ENCODE measurements at places on chromosomes 7 and 10. TPM values are rescaled to one million over a fixed set of nuclear protein-coding genes. Genes with fewer than 3 reads are reported as not detected.

DNA sequence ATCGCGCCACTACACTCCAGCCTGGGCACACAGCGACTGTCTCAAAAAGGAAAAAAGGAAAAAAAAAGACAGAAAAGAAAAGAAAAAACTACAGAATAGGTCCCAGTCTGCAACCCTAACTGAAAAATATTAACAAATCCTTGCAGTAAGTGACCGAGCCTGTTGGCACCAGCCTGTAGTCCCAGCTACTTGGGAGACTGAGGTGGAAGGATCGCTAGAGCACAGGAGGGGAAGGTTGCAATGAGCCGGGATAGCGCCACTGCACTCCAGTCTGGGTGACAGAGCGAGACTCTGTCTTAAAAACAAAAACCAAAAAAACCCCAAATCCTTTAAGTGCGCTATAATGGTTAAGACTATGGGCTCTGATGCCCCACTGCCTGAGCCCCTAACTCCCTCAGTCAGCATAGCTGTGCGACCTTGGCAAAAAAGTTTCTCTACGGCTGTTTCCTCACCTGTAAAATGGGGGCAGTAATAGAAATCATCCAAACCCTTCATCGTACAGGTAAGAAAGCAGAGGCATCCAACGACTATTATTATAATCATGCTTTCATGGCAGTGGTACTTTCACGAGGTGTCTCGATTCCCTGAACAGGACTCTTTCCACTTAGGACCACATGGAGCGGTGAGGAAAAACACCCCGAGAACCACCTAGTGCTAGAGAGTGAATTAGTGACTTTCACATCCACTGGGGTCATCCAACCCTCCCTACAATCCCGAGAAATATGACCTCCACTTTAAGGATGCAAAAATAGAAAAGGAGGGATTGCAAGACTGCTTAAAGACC lies 755 bp downstream of the TOMM7 start:
- no peak for DNase-seq

DNA sequence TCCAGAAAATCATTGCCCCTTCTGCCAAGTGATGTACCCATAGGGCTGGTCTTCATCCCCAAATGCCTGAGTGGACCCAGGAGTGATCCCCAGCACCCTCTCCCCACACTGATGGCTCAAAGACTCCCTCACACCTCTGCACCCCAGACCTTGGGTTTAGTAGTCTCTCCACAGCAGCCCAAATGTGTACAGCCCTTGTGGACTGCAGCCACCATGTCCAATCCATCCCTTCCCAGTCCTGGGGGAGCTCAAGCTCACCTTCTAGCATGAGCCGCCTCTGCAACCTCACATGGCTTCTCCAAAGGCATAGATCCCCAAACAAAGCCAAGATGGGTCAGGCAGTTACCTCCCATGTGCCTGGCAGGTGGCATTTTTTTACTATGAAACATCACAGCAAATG lies 50.1 kb downstream of the PRLHR start:
- no peak for DNase-seq

BTBD16 gene
- 0.51 TPM for total RNA-seq

DNA sequence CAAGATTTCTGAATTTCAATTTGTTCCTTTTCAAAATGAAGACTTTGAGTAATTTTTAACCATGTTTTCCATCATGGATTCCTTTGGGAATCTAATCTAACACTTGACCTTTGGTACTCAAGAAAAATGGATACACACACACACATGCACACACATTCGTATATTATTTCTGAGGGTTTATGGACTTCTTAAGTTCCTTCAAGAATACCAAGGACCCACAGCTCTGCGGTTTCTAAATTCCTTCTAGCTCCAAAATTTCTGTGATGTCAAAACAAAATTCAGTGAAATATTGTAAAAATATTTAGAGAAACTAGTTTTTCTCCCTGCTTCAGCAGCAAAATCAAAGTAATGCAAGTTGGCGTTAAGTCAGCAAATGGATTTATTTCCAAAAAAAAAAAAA lies 98.3 kb upstream of the FAM13C start:
- DNase-seq, result no peak

PLEKHS1 gene
- total RNA-seq, result not detected

DNA sequence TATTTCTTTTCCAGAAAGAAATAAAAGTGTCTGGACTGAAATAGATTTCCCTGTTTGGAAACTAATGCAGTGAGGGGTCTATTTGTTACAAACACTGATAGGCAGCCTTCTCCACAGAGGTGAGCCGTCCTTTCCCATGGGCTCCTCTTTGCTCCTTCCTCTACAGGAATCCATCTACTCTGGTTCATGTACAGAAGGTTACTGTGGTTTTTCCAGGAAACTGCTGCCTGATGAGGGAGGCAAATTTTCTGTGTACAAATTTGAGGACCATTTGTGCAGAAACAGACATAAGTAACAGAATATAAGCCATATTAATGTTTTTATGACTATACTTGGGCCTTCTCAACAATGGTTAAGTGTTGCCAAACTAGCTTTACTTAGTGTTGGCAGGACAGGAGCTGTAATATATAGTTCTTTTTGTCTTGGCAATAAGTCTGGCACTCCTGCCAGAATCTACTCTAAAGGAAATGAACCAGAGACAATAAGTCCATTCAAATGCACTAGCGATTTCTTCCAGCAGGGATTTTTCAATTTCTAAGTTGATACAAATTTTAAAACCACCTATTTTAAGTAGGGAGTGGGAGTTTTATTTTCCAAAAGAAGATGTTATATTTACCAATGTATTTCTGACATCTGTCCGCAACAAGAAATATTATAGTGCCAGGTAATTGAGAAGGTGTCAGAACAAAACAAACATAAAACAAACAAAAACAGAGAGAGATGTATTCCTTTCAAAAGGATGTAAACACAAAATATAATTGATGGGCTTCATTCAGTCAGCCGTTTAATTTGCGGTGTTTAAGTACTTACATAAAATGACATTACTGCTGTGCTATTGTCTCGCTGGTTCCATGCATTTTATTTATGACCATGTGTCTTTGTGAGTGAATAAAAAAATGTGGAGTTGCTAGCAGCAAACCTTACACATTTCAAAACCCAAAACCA lies 91.0 kb upstream of the NFE2L3 start:
- no peak for DNase-seq

GRCh38 chr7:112868609-112869008 lies 78.4 kb upstream of the TMEM168 start:
- no peak for DNase-seq

GRCh38 chr7:127221731-127222130 lies 31.0 kb downstream of the GRM8 start:
- no peak for DNase-seq

All from epithelial cell of proximal tubule (primary cell).